D341Med (cell line): ENCODE measurements at places on chromosomes 2 and 18.

DNA sequence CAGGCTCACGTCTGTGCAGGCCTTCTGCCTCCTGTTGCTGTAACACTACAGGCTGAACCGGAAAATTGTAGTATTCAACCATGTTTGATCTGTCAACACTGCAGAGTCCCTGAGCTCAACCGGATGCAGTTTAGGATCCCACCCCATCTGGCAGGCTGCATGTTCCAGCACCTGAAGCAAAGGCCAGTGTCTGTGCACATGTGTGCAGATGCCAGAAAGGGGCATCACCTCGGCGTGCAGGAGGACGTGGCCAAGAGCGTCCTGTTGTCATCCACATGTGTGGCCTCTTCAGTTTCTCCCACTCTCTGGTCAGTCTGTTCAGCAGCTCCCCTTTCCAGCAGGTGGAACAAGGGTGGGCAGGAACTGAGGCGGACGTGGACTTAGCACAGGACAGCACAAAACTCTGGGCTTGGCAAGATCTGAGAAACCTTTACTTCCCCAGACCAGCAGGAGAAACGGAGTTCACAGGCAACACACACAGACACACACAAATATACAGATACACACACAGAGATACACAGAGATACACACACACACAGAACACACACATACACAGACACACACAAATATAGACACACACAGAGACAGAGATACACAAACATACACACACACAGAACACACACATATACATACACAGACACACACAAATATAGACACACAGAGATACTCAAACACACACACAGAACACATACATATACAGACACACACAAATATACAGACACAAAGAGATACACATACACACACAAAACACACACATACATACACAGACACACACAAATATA is 111.3 kb downstream of the NDUFA10 start:
- DNase-seq = no peak

GRCh38 chr2:99845296-99845695 is 297.1 kb downstream of the AFF3 start:
- no peak for DNase-seq

- DNase-seq = no peak
These were observed 237.6 kb downstream of the ALPK2 start for GRCh38 chr18:58391231-58391825.

DNA sequence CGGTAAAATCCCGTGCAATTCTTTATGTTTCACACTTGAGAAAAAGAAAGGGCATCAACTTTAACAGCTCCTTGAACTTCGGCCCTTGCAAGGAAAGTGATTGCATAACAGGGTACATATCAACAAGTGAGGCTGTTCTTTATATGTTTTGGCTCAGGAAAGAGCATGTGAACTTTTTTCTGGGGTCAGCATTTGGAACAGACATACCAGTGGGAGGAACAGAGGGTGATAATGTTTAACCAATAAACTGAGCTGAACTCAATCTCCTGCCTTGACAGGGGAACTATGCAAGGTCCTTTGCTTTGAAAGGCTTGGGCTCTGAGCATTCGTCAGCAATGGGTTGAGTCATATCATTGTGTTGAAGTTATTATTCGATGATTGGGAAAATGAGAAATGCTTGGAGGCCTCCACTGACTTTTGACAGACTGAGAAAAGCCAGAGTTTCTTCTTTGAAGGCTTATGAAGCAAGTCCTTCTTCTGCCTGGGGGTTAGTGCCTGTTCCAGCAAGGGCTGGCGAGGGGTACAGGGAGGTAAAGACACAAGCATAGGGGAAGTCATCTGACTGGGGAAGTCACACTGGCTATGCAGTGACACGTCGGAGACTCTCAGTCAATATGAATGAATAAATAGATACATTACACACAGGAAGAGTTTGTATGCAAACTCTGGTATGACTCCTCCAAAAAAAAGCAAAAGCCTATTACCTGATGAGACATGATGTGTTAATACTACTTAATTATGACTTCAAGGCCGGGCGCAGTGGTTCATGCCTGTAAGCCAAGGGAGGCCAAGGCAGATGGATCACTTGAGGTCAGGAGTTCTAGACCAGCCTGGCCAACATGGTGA is 57.2 kb downstream of the CYB5A start:
- DNase-seq = no peak

GRCh38 chr2:232238108-232238507 is 140.4 kb upstream of the ALPP start:
- no peak for DNase-seq

GRCh38 chr2:157785866-157786662 is 90.1 kb downstream of the ACVR1 start:
- DNase-seq = no peak

DNA sequence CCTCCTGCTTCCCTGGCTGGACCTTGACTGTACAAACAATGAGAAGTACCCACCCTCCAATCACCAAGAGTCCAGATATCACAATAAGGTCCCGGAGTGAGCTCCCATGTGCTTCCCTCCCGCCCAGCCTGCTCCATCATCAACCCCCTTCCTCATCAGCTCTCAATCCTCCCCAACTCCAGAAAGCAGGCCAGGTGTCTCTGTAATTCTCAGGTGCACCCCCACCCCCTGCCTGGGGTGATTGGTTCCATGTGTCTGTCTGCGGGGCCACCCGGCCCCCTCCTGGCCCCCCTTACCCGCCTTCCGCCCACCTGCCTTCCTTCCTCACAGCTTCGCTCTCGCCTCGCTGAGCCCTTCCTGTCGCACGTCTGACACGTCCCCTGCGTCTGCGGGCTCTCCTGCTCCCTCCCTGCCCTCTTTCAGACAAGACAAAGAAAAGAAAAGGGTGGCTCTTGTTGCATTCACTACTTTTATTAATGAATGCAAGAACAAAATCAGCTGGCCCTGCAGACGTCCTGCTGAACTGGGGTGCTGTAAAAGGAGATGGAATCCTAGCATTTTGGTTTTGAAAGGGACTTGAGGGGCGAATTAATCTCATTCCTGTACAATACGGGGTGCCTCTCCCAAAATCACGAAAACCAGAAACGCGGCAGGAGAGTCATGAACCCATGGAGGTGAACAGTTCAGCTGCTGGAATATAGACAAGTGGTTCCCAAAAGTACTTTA is 26.5 kb upstream of the IGFBP2 start:
- no peak for DNase-seq

GRCh38 chr18:23155537-23155936 is 20.3 kb downstream of the CABLES1 start:
- DNase-seq = no peak

DNA sequence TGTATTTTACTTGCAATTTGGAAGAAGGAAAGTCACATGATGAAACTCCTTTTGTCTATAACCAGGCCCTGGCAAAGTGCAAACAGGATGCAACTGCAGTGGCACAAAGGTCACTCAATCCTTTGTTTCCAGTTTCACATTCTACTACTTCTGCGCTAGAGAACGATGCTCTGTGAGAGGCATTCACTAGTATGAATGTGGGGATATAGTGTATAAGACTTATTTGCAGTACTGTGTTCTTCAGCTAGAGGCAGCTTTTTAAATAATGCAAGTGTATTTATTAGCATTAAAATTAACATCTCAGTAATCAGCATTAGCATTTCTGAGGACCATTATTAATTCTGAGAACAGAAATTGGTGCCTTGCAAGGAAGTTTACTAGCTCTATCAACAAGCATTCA is 68.9 kb downstream of the PRPF40A start:
- no peak for DNase-seq

DNA sequence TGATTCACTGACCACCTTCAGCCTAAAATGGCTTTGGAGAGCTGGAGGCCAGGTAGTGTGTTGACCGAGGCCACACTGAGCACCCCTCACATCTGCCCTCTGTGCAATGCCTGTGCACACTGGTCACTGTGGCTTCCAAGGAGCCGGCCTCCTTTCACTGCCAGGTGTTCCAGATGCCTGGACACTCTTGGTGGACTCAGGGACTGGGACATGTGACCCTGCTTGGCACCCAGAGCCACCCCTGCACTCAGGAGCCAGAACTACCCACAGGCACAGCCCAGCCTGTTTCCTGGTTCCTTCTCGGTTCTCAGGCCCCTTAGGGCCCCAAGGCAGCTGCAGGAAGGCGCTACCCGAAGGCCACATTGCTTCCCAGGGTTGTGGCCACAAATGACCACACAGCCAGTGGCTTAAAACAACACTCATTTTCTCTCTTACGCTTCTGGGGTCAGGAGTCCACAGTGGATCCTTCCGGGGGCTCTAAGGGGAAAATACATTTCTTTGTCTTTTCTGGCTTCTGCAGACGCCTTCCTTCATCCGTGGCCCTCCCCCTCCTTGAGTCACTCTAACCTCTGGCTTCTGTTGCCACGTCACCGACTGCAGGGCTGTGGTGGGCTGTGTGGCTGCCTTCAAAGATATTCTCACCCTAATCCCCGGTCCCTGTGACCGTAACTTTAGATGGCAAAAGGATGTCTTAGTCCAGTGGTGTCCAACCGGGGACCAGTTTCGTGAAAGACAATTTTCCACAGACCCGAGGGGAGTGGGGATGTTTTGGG is 78.6 kb downstream of the ASB1 start:
- DNase-seq = peak; percentile 12

- DNase-seq = no peak
These were observed 32.3 kb downstream of the WDPCP start for GRCh38 chr2:63555931-63556330.

DNA sequence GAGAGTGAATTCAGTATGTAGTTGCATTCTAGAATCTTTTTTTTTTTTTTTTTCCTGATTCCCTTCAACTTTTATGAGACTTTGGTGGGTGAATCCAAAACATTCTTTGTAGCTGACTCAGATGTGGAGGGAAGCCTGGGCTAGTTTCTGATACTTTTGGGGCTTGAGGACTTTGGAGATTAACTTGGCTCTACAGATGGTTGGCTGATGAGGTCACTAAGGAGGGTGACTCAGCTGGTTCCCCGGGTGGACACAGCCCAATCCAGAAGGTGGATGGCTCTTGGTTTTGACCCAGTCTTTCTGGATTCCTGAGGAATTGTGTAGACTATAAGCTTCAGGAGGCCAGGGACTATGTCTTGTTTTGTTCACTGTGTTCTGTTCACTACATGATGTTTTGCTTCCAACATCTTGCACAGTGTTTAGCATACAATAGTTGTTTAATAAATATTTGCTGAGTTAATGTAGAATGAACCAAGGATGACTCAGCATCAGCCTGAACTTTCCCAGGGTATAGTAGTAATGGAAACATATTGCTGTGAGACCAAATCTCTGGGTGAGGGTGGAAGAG is 30.5 kb downstream of the LAMA3 start:
- no peak for DNase-seq

- no peak for DNase-seq
These were observed 340.3 kb downstream of the CYRIA start for GRCh38 chr2:16325016-16325975.

GRCh38 chr2:12708508-12709206 is 8.1 kb upstream of the TRIB2 start:
- DNase-seq = no peak

- DNase-seq = no peak
These were observed 176.3 kb downstream of the ANKRD30B start for GRCh38 chr18:14924226-14924625.

GRCh38 chr2:189954989-189955388 is 107.5 kb downstream of the MSTN start:
- DNase-seq = no peak

DNA sequence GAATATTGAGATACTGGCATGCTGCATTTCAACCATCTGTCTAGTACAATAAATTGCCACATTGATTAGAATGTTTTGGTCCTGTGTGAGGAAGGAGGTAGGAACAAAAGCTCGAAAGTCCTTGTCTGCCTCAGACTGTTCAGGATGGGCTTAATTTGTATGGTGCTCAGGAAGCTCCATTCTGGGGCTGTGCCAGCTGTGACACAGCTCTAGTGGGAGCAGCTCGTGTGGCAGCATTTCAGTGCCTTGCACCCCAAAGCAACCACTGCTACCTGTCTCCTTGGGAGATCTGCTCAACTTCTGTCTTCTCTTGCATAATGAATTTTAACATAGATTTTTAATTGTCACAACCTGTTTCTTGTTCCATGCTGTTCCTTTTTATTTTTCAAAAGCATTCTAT is 144.4 kb upstream of the THUMPD2 start:
- no peak for DNase-seq

- DNase-seq = no peak
These were observed 7.4 kb upstream of the B3GNT7 start for GRCh38 chr2:231387904-231388724.

GRCh38 chr2:128578406-128579390 is 260.0 kb upstream of the HS6ST1 start:
- no peak for DNase-seq
